Hindlimb muscle (tissue), 1 donor: ENCODE measurements at places on chromosomes 11 and 22. TPM values are rescaled to one million over a fixed set of nuclear protein-coding genes. Genes with fewer than 3 reads are reported as not detected.

TAF10 gene
- polyA plus RNA-seq, result 129 TPM

HEPACAM gene
- 0.22 TPM for polyA plus RNA-seq

ILK gene
- polyA plus RNA-seq, result 154 TPM

ZC3H12C gene
- 8.7 TPM for polyA plus RNA-seq

HSPB2 gene
- 101 TPM for polyA plus RNA-seq

CECR2 gene
- 30.5 TPM for polyA plus RNA-seq

SLC22A6 gene
- polyA plus RNA-seq, result not detected

CFAP300 gene
- polyA plus RNA-seq, result 2.2 TPM

OR51B2 gene
- not detected for polyA plus RNA-seq

PGA5 gene
- 1.1 TPM for polyA plus RNA-seq

GRCh38 chr22:27386186-27386585 is 415.4 kb downstream of the MN1 start:
- no peak for DNase-seq

DNA sequence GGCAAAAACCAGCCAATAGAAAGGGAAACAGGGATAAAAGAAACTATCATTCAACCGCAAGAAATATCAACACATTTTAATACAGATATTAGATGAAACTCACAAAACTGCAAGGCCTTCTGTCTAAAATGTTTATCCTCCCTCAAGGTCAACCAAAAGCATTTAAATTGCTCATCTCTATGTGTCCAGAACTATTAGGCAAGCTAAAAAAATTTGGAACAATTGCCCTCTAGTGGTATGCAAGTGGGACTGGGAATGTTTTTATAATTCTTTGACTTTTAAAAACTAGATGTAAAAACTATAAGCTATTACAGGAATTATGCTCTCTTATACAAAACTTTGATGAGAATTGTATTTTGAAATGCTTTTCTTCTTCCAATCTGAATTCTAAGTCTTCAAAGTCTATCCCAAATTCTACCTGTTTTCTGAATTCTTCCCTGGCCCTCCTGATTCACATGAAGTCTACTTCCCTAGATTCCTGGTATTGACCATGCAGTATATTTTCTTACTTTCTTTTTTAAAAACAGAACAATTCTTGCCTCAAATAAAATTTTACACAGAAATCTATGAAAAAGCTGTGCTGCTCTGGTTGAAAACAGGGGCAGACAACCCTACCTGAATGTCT is 4.9 kb downstream of the CWC15 start:
- no peak for DNase-seq

- no peak for DNase-seq
Measured at GRCh38 chr11:108199446-108200321, 22.8 kb downstream of the NPAT start.

DNA sequence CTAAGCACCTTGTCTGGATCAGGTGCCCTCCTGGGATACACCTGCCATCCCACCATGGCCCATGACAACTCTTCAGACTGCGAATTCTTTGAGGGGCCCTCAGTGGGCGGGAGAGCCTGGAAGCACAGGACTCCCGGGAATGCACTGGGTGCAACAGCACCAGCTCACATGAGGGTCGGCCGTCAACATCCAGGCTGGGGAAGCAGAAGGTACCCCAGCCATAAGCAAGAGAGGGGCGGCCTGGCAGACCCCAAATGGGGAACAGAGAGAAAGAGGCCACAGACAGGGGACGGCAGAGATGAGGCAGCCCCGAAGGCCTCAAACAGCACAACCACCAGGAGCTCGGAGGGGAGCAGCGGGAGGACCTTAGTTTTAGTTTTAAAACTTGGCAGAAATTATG is 94.4 kb downstream of the PHF21B start:
- no peak for DNase-seq

DNA sequence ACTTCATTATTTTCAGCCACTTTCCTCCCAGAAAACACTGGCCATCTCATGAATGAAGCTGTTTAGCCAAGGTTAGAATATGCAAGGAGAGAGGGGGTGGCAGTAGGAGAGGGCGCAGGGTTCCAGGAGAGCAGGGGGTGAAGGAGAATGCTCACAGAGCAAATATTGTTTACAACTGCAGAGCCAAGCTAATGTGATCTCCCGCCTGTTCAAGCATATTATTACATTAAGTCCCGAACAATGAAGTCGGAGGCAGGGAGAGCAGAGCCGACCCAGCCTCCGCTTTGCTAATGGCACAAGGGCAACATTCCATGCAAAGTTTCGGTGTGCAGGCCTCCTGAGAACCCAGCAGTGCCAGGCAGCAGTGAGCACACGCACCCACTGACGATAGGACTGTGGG is 80.1 kb downstream of the MICAL3 start:
- DNase-seq, result no peak

DNA sequence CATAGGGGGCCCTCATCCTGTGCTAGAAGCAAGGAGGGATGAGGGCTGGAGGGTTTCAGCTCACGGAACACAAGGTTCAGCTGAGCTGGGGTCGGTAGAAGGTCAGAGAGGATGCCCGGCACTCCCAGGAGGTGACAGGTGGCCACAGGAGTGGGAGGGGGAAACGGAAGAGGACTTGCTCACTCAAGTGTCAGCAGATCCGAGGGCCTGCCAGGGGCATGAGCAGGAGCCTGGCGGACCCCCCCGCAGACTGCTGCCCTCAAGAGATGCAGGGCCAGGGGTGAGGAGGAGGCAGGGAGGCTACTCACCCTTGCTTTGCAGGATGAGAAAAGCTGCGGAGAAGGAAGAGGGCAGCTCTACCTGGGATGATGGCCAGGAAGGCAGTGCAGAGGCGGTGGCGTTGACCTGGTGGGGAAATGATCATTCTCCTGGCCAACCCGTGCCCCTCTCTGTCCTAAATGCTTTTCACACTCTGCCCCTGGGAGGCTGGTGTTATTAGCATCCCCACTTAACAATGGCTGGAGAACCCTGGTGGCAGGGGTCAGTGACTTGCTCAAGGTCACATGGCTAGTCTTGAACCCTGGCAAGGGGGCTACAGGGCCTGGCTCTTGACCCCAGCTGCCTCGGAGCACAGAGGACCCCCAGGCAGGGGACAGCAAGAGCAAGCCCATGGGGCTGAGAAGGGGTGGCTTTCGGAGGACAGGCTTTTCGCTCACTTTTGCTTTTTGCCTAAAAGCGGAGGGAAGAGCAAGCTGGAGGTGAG is 30.1 kb upstream of the CSNK1E start:
- no peak for DNase-seq

- DNase-seq, result no peak
Measured at GRCh38 chr11:1306186-1307162, 3.0 kb downstream of the TOLLIP start.

DNA sequence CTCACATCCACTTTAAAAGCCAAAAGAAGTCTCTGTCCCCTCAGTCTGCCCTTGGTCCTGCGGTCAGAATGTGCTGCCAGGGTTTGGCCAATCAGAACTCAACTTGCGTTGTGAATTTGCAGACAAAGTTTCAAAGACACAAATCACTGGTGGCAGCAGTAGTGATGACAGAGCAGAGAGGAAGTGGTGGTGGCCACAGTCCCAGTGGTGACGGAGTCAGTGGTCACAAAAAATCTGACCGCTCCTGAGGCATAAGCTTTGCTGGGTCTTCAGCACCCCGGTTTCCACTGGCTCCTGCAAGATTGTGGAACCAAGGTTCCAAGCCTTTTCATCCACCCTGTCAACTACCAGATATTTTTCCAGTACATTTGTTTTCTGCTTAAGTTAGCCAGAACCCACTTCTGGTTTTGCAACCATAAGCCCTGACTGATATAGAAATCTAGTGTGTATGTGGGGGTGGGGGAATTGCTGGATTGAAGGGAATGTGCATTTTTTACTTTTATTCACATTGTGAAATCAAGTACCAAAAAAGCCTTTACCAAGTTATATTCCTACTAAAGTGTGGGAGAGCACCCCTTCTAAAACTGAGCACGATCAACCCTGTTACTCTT is 112.3 kb downstream of the TMPRSS5 start:
- DNase-seq, result no peak

GRCh38 chr11:108786281-108786990 is 121.6 kb downstream of the DDX10 start:
- no peak for DNase-seq

DNA sequence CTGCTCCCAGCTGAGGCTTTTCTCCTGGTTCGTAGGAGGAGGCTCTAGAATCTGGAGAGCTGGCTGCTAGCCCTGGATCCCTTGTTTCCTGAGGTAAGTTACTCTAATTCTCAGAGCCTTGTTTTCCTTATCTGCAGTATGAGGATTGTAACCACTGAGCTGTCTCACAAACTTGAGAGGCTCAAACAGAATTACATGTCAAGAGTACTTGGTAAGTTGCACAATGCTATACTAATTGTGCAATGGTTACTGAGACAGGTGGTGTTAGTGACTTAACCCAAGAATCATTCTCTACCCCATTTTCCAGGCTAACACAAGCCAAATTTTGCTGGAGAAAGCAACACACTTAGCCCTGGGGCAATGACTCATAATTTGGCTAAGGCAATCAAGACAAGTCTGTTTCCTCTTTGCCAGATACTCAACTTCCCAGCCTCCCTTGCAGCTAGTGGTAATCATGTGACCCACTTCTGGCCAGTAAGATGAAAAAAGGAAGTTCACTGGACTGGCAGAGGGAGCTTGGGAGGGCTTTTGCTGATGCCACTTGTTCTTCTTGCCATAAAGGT is 348.0 kb downstream of the TENM4 start:
- DNase-seq, result no peak

GRCh38 chr11:17396598-17397310 is 8.3 kb upstream of the KCNJ11 start:
- DNase-seq, result no peak

- DNase-seq, result no peak
Measured at GRCh38 chr11:64569300-64569970, 21.6 kb upstream of the SLC22A12 start.
